ENCODE measurements at places on chromosomes 4 and X.

DNA sequence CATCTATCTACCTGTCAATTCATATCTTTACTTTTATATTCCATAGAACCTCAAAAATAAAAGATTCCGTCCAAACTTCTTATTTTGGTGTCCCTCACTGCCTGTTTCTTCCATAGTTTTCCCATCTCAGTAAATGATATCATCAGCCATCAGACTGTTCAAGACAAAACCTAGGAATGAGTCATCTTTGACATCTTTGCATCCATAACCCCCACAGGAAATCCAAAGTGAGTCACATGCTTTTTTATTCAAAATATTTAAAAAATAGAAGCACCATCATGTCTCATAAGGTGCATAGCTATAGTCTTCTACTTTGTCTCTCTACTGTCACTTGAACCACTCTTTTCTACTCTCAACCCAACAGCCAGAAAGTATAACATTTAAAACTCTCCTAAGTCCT lies 29.9 kb upstream of the CXXC4 start:
- no peak for DNase-seq

DNA sequence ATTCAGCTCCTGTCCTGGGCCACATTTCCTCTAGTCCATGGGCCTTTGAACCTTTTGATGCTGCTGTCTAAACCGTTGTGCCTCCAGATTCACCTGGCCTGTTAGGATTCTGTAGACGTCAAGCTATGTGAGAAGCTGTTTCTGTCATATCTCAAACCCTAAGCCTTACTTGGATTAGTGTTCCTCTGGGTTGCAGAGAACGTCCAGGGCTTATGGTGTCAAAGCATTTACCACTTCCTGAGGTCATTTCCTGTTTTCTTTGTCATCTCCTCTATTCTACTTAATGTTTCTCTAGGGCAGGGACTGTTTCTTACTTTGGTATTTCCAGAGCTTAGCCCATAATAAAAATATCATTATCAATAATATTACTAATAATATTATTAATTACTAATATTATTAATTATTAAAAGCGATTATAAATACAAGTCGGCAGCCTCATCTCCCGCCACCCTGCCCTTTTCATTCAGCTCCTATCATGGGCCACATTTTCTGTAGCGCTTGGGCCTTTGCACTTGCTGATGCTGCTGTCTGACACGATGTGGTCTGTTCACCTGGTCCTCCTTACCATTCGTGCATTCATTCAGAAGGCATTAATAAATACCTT lies 19.1 kb downstream of the PRIMPOL start:
- no peak for DNase-seq

DNA sequence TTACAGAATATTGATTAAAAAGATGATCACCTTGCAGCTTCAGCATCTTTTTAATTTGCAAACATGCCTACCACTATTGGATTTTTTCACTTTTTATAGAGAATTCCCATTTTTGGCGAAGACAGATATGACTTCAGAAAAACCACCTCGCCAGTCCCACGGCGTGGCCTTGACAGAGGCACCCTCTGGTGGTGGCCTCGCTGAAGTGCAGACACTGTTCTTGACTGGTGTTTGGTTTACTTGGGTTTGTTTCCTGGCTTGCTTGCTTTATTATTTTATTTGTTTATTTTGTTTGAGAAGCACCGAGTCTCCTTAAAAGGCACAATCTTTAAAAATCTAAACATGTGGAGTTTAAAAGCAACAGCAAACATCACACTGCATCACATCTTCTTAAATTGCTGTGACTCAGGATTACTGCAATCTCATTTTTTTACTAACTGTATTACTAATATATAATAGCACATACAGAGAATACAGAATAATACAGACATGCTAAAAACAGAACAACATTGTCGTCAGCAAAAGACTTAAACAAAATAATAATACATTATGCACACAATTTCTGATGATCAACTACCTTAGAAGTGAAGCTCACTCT lies 13.1 kb upstream of the AMTN start:
- DNase-seq = no peak

- DNase-seq = no peak
Measured at GRCh38 chr4:1770245-1770644, 22.8 kb upstream of the FGFR3 start.

DNA sequence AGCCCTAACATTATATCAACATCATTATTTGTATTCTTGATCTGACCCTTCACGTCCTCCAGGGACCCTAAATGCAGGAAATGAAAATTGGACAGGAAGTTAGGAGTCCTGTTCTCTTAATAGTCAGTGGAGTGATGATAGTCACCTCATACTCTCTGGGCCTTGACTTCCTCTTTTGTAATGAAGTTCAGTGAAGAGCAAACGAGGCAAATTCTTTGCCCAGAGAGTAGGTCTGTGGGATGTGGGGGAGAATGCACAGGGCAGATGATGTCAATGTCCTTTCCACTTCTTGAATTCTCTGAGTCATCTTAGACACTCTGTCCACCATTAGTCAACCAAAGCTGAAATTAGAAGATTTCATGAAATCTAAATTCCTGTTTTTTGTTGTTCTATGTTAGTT lies 17.1 kb upstream of the GPRIN3 start:
- DNase-seq = no peak

- DNase-seq = peak; percentile 64
Measured at GRCh38 chr4:16448241-16448840, 222.1 kb upstream of the TAPT1 start.

- no peak for DNase-seq
Measured at GRCh38 chr4:133245226-133245625, 96.1 kb downstream of the PCDH10 start.

GRCh38 chr4:7524064-7524682 lies 89.4 kb upstream of the PSAPL1 start:
- no peak for DNase-seq

DNA sequence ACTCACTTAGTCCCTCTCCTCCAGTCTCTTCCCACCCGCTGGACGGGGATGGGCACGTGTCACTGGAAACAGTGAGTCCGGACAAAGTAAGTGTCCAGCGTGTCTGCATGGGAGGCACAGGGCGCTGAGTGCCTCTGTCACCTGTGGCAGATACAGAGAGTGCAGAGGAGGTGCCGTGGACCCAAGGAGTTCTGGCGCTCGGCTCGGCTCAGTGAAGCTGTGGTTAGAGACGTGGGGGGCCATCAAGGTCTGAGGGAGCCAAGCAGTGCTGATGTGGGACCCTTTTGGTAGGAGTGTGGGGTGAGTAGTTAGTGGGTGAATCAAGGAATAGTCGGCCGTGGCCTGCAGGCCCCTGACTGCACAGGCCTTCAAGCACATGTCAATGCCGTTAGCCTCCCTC lies 40.1 kb upstream of the MSANTD1 start:
- no peak for DNase-seq

DNA sequence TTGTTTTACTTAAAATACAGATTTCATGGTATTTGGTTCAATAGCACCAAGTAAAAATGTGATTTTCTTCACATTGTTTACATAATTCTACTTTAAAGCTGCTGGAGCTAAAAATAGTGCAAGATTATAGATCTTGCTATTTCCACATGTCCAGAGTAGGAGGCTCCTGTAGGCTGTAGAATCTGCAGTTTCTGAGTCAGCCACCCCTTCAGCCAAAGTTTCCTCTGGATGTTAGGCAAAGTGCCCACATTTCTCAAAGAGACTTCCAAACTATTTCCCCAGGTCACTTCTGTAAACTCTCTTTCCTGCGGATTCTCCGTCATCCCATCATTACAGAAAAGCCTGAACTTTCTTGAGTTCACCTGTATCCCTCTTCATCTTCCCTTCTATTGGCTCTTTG lies 342.5 kb upstream of the FSTL5 start:
- no peak for DNase-seq

GRCh38 chr4:7424553-7425111 lies 10.1 kb downstream of the PSAPL1 start:
- DNase-seq = no peak

DNA sequence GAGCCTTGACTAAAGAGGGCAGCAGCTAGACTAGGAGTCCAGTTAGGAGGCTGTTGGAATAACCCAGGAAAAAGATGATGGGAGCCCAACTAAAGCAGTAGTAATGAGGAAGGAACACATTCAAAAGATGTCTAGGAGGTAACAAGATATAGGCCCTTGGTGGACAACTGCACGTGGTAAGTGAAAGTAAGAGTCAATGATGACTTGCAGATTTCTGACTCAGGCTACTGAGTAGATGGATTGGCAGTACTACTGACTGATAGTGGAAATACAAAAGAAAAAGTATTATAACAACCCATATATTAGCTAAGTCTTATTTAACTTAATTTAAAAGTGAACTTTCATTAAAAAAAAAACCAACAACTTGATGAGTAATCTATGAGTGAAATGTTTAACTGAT lies 74.0 kb downstream of the PAK3 start:
- no peak for DNase-seq

DNA sequence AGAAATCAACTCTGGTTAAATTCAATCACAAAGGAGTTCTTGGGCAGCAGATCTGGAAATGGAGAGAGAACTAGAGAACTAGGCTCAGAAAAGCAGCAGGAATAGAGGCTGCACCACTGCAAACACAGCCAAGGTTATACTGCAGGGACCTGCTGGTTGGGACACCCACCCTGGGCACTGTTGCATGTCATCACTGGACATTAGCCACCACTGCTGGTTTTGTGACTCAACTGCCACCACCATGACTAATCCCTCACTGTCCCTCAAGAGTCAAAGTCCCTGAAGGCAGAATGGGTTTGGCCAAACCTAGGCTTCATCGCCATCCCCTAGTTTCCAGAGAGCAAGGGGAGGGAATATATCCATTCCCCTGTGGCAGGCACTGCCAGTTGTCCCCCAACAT lies 38.1 kb upstream of the IRAK1 start:
- no peak for DNase-seq

DNA sequence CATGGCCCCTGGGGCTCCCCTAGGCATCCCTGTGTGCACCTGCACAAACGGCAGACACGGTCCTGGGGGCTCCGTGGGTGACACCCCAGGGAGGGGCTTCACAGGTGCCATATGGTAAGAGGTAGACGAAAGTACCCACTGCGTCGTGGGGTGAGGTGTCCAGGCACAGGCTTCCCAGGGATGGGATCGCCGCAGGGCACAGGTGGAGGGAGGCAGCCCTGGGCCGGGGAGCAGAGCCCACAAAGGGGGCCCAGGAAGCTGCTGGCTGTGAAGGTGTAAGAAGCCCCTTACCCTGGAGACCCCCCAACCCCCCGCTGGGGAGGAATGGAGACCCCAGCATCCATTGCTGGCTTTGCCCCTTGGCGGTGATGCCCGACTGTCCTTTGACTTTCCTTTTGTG lies 10.9 kb downstream of the SH3TC1 start:
- no peak for DNase-seq

DNA sequence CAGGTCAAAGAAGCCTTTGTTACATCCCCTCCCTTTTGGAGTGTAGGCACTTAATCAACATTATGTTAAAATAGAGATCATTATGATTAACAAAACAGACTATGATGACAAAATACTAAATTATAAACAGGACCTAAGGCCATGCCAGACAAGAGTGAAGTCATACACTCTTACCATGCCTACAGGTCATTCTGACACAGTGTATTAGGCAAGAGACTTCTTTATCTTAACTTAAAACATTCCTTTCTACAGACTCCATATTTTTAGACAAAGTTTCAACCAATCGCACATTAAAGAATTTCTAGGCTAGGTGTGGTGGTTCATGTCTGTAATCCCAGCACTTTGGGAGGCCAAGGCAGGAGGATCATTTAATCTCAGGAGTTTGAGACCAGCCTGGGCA lies 128.6 kb upstream of the SLC34A2 start:
- no peak for DNase-seq

- no peak for DNase-seq
Measured at GRCh38 chr4:149296084-149296483, 519.6 kb downstream of the IQCM start.

- DNase-seq = no peak
Measured at GRCh38 chr4:98430708-98431403, 169.7 kb downstream of the RAP1GDS1 start.
